ENCODE measurements at places on chromosomes 6 and 20.

GRCh38 chr6:143336446-143337152 lies 113.9 kb downstream of the ADAT2 start:
- DNase-seq: peak; percentile 72

GRCh38 chr6:38173909-38174308 lies 354.4 kb downstream of the ZFAND3 start:
- no peak for DNase-seq

GRCh38 chr6:147805155-147805554 lies 296.7 kb downstream of the SAMD5 start:
- DNase-seq: no peak

DNA sequence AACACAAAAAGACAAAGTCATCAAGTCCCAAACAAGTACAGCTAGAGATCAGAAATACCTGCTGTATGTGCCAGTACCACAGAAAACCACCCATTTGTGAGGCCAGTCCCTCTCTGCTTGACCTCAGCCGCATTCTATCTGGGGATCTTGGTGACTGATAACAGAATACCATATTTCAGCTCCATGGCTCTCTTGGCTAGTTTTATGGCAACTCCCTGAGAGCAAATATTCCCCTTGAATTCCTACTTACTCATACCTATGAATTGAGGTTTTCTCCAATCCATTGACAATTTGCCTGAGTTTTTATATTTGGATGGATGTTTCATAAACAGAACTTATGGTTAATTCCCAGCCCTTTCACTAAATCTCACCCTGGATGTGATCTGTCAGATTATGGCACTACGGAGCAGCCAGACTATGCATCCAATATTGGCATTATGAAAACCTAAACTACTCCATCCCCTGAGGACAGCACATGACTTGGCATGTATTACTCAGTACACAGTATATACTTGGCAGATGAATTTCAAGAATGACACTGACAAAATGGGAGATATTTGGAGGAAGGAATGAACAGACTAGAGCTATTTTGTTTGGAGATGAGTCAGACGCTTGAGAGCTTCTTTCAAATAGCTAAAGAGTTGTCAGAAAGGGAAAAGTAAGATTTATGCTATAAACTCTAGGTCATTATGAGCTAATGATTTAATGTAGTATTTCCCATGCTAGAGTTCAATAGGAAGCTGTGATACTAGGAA lies 95.7 kb downstream of the PRDM1 start:
- DNase-seq: peak; percentile 72

DNA sequence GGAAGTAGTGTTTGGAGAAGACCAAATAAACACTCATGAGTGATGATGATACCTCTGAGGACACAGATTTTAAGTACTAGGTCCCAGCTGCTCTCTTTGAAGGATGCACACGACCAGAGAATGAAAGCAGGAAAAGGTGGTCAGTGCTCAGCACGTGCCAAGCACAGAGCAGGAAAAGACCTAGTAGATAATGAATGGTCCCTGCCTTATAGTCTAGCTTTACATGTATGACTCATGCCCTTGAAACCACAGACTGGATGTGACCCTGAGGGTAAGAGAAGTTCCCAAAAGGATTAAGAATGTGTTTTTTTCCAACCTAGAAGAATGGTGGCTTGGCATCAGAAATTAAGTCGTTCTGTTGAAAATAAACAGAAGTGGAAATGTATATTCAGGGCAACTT lies 2.8 kb upstream of the MC3R start:
- DNase-seq: peak; percentile 6

DNA sequence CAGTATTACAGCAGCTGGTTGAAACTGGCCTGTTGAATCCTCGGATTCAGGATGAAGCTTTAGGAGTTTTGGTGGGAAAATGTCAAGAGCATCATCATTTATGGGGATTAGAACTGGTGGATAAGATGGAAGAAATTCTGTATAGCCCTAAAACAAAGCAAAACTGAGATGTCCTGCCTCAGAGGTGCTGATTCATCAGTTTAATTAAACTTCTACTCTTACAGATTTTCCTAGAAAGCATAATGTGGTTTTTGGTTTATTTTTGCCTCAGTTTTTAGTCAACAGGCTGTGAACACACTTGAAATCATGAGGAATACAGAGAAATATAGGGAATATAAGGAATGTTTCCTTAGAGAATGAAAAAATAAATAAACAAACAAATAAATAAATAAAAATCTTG lies 228.7 kb upstream of the POU3F2 start:
- no peak for DNase-seq

DNA sequence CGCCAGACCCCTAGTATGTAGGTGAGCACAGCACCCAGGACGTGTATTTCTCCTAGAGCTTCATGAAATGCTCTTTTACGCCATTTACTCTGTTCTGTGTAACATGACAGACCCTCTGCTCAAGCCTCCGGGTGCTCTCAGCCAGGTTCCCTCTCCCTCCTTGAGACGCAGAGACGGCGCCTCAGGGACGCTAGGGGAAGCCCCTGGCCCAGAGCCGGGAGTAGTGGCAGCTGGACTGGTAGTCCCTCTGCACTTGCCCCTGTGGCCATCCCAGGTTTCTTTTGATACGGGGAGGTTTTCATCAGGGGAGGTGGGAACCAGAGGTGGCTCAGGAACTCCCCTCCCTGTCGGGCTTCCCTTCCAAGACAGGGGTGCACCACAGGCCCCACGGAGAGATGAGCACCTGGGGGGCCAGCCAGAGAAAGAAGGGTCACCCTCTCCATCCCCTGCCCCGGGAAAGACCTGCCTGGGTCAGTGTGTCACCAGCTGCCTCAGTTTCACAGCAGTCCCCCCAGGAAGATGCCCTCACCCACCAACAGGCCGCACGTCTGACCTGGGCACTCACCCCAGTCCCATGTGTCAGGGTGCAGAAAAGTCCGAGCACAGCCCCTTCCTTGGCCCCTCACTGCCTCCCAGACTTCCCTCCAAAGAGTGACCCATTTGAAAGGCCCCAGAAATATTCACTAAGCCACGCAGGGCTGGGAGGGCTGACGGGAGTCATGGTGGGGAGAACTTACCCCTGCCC lies 58.1 kb upstream of the AFDN start:
- no peak for DNase-seq

GRCh38 chr6:5059036-5059896 lies 25.9 kb upstream of the PPP1R3G start:
- DNase-seq: no peak

- no peak for DNase-seq
Measured at GRCh38 chr6:36862848-36863382, 11.7 kb downstream of the PPIL1 start.

- DNase-seq: peak; percentile 56
Measured at GRCh38 chr6:71420095-71420692, 131.6 kb downstream of the OGFRL1 start.

GRCh38 chr20:47223896-47224295 lies 132.6 kb downstream of the ZMYND8 start:
- DNase-seq: no peak

DNA sequence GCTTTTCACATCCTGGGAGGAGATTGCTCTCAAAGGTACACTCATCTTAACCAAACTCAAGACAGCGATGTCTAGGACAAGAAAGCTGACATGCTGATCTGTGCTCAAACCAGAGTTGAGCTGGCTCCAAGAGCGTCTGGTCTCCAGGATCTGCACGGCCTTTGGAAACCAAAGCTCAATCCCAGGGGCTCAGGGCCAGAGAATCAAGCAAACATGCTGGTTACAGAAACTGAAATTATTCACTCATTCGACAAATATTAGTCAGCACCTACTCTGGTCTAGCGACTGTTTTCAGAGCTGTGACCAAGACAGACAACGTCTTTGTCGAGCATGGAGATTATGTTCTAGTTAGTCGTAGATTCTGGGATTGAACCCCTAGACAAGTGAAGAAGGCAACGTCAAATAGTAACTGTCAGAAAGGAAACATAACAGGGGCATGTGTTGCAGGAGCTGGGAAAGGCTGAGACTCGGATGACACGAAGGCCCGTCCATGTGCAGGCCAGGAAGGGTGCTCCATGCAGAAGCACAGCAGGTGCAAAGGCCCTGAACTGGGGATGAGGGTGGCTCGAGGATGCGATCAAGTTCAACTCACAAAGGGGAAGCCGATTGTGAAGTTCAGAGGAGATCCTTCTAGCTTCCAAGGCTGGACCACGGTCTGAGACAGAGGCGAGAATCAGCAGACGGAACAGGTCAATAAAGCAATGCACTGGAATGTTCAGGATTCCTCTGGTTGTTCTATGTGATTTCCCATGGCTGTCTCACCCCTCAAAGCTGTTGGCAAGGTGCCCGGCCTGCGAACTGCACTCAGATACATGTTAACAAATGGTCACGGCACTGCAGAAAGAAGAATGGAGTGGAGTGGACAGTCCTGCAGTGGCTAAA lies 12.5 kb upstream of the PCK1 start:
- DNase-seq: no peak

- DNase-seq: peak; percentile 28
Measured at GRCh38 chr20:4476903-4477500, 244.7 kb upstream of the PRND start.

DNA sequence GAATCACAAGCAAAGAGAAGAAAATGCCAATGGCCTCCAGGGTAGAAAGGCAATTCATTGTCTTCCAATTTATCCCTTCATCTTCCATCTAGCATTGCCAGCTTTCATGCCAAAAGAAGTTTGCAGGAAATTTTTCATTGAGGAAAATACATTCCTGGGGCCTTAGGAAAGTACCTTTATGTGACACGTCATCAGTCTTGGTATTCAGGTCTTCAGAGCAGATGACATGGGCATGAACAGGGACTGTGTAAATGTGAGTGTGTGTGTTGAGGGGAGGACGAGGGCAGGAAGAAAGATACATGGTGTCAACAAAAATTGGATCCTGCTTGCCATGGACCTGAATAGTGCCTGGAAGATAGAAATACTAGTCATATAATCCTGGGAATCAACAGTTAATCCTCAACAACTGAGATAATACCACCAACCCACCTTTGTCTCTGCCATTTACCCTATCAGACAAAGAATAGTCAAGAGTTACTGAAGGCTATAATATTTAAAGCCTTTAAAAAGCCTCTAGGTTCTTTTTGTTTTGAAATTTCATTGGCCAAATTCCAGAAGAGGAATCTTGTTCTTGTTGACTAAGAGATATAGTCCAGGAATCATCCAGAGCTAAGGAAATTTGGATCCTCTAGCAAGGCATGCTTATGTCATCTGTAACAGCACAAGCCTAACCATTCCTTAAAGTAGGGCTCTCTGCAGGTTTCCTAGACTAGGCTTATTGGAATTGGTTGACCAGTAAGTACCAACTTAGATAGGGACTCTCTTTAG lies 405.8 kb upstream of the SASH1 start:
- DNase-seq: no peak

DNA sequence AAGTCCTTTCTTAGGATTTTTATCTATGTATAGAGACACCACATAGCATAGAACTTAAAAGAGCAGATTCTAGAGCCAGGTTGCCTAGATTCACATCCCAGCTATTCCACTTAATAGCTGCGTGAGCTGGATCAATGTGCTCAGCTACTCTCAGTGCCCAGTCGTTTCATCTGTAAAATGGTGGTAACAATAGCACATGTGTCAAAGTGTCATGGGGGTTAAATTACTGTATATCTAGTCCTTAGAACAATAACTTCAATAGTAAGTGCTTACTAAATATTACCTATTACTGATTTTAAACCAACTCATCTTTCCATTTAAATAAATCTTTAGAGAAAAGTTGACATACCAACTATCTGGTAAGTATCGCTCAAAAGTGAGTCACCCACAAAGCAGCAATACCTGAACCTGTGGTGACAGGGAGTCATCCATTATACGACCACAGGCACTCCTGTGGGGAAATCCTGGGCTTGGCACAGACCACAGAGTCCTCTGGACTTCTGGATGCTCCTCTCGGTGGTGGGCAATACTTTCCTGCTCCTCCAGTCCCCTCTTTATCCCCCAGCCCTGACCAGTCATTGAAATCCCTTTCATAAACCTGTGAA lies 154.8 kb downstream of the PDSS2 start:
- DNase-seq: peak; percentile 38

DNA sequence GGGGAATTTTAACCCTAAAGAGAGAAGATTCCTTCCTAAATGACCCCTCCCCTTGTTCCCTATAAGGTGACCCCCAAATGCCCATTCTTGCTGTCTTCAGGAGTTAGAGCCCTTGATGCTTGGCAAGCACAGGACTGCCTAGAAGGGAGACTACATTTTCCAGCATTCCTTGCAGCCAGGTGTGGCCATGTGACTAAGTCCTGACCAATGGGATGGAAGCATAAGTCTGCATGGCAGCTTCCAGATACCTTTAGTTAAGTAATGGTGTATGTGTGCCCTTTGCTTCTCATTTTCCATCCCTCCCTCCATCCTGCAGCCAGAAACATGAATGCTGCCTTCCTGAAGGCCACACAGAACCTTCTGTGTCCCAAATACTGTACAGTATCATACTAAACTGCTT lies 5.5 kb downstream of the BFSP1 start:
- no peak for DNase-seq

DNA sequence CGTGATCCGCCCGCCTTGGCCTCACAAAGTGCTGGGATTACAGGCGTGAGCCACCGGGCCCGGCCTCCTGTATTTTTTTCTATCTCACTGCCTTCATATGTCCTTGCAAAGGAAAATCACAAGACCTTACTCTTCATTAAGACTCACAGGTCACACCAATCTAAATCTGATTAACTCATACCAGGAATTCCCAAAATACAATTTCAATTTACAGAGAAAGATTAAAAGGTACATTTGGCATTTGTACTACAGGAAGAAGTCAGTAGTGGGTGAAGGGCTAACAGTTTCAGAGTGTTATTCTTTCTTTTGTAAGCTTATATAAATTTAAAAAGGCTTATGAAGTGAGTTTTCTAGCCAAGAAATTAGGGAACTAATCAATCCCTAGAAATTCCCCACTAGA lies 87.4 kb downstream of the GPR63 start:
- no peak for DNase-seq

DNA sequence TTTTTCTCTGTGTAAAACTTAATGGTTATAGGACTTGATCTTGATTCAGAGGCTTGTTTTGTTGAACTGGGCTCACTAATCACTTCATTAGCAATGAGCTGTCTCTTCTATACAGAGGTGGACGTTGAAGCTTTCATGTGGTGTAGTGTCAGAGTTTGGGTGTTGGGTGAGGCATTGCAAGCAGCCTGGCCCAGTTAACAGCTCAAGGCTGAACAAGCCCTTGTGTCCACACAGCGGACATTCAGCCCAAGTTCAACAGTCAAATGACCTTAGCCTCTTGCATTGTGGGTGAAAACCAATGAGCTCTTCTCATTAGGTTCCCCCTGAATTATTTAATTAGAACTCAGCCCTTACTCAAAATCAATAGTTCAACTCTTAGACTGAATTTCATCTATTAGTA lies 12.5 kb downstream of the COL10A1 start:
- no peak for DNase-seq

- DNase-seq: no peak
Measured at GRCh38 chr6:127868338-127868737, 32.5 kb downstream of the THEMIS start.

DNA sequence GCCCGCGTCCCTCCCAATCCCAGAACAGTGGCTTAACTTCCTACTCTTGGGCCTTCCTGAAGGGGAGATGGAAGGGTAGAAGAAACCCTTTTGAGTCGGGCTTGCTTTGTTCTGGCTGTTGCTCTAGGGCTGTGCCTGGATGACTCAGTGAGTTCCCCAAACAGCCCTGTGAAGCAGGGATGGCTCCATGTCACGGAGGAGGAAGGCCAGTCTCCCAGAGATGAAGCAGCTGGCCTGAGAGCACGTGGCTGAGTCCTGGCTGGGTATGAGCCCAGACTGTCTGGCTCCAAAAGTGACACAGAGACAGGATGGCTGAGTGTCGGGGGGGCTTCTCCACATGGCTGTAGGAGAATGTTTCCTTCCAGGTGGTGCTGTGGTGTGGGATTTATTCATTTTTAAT lies 4.6 kb downstream of the SYTL3 start:
- peak; percentile 65 for DNase-seq

Measured in astrocyte of the spinal cord (primary cell).